ENCODE measurements at places on chromosomes 7 and 10.

- DNase-seq, result no peak
Observed at GRCh38 chr10:38147686-38148085, 53.5 kb downstream of the ZNF37A start.

DNA sequence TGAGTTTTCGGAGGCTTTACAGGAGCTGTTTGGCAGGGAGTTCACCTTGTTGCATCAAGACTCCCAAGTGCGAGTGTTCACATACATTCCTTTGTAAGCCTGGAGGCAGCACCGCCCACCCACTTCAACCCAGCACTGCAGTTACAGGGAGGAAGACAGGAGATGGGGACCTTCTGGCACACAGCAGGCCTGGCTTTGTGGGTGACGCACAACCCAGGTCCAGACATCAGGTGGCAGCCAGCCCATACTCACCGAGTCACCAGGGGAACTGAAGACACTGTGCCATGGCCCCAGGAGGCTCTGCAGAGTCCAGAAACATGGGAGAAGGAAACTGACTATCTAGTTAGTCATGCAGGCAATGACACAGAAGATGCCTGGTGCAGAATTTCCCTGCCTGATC is 305.9 kb upstream of the RNF32 start:
- DNase-seq, result no peak

DNA sequence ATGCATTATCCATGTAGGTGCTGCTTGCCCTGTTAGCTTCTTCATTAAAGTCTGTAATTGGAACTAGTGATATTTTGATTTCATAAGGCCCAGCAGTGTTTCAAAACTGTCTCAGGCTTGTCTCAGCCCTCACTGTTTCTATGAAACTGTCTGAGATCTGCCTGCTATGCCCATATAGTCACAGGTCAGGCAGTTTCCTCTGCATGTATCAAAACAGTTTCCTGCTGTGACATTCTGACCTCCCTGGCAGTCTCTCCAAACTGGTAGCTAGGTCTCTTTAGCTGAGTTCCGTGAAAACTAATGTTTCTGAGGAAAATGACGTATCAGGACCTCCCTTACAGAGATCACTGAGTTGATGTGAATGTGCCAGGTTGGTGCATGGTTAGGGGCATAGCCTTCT is 18.9 kb upstream of the SEMA3D start:
- DNase-seq, result no peak

GRCh38 chr10:77361831-77362230 is 275.8 kb downstream of the KCNMA1 start:
- DNase-seq, result no peak

GRCh38 chr7:152430854-152431253 is 4.9 kb downstream of the KMT2C start:
- no peak for DNase-seq

DNA sequence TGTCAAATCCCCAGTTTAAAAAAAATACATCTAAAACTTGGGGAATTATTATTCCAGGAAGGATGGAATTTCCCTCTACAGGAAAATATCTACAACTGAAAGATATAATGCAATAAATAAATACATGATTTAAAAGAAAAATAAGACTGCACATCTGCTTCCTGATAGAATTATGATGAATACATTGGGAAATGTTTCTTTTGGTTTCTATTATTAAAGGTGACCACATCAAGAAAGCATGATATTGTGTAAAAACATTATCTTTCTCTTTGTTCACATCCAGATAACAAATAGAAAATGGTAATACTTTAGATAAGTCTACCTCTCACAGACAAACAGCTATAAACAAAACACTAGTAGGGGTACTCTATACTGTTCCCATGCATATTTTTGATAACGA is 19.2 kb downstream of the SEMA3D start:
- no peak for DNase-seq

DNA sequence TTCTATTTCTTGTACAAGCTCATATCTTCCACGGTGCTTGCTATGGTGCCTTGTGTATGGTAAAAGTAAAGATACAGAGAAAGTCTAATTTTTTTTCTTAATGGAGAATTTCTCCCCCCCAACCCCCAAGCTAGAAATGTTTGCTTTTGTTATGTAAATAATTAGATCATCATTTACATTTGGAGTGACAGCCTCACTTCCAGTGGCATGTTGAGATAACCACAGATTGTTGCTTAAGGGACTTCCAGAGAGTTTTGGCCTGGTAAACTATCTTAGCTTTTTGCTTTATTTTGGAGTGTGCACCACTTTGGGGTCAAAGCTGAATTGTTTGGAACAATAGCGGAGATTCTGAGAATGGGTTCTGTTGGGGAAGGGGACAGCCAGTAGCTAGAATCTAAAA is 129.7 kb downstream of the ZNF365 start:
- no peak for DNase-seq

GRCh38 chr10:24854256-24854655 is 98.2 kb downstream of the PRTFDC1 start:
- DNase-seq, result no peak

- DNase-seq, result no peak
Observed at GRCh38 chr10:95211606-95212279, 17.7 kb downstream of the ACSM6 start.

GRCh38 chr10:91652364-91652763 is 19.5 kb upstream of the PPP1R3C start:
- no peak for DNase-seq

DNA sequence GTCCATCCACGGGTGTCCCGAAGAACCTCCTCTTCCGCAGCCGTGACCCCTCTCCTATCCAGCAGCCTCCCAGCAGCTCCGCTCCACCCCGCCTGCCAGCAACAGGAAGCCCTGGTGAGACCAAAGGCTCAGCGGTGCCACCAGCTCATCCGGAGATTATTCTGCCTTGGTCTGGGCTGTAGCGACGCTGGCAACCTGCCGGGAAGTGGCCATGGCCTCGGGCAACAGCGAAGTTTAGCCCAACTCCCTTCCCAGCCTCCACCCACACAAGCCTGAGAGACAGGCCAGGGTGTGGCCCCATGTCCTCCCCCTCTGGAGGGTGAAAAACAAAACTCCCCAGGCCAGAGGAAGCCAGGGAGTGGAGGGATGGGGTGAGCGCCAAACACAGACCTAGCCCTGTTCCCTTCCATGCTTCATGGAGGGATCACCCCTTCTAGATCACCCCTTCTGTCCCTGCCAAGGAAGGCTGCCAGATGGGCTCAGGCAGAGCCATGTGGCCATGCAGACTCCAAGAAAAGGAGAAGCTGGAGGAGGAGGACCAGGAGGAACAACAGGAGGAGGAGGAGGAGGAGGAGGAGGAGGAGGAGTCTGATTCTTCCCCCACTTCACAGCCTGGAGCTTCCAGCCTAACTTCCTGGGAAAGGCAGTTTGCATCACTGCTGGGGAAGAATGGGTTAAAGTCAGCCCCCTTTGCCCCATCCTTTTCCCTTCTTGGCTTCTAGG is 918 bp downstream of the CALHM2 start:
- DNase-seq, result no peak

DNA sequence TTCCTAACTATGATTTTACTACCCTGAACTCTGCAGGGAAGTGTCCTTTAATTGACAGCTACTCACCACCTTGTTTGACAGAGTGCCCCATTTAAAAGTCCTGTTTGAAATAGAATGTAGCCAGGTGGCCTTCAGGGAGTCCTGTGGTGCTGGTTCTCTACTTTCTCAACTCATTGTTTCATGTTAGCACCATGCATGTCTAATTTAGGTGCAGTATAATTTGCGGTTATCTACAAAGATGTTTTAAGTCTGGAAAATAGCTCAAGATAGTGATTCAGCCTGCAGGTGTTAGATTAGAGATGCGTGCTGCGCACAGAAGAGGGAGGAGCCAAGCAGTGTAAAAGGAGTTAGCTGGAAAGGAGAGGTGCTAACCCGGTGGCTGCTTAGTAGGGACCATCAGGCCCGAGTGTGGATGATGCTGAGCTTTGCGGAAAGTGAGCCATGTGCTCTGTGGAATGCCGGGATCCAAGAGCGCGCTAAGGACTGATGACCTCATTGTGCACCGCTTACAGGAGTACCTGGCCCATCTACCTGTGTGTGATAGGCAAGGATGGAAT is 1.2 kb downstream of the CCM2 start:
- peak; percentile 73 for DNase-seq

- DNase-seq, result no peak
Observed at GRCh38 chr10:66834802-66835201, 91.0 kb upstream of the LRRTM3 start.

- DNase-seq, result no peak
Observed at GRCh38 chr10:19921300-19922140, 105.3 kb downstream of the PLXDC2 start.

DNA sequence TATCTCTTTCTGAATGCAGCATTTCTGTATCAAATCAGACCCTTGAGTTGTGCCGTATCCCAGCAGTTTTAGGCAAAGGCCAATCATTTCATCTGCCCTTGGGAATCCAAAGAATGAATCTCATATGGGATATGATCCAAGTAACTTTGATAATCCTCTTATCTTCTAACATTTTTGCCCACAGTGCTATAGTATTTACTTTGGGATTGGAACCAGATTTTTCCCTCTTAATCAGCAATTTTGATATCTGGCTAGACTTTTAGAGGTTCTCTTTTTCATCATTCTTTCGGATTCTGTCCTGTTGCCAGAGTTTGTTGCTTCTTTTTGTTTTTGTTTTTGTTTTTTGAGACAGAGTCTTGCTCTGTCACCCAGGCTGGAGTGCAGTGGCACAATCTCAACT is 118.0 kb downstream of the NRF1 start:
- DNase-seq, result no peak

DNA sequence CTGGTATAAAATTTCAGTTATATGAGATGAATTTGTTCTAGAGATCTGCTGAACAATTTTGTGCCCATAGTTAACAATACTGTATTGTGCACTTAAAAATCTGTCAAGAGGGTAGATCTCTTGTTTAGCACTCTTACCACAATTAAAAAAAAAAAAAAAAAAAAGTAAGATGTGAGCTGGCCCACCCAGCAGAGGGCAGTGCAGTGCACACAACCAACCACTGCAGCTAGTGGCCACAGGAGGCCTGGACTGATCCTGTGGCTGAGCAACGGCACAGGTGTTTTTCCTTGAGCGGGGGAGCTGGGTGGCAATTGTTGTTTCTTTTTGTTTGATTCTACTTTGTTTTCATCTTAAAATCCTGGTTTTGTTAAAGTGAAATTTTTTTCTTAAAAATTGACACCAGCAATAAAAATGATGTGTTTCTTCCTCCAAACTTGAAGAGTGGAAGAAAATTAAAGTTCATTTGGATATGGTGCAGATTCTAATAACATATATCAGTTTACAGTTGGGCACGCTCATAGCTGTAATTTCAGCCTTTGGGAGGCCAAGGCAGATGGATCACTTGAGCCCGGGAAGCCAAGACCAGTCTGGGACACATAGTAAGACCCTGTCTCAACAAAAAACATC is 171.1 kb upstream of the TBX20 start:
- DNase-seq, result peak; percentile 15

DNA sequence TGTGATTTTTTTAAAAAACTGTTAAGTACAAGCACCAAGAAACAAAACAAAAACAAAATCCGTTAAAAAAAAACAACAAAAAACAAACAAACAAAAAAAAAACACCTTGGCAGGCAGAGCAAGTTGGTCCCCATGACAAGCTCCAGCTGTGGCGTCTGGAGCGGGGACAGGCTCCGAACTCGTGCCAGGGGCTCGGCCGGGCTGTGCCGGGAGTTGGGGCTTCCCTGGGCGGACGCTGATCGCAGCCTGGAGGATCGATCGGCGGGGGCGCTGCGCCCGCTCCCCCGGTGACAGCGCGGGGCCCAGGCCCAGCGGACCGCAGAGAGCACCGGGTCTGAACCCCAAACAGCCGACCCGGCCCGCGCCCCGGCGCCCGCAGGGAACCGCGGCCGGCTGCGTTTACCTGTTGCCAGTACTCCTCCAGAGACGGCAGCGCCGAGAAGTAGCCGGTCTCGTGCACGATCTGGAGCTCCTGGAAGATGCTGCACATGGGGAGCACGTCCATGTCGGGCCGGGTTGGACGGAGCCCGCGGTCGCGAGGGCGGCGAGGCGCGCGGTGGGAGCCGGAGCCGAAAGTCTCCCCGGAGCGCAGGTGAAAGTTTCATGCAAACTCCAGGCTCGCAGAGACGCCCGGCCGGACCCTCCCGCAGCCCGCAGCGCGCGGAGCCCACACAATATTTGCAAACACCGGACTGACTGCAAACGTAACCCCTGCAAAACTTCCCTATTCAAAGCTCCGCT is at the start of gene KLF6:
KLF6 (minus strand) TSS at position 700 of the 741 bp plus-strand sequence; CDS start at position 505, 195 bp downstream.
- DNase-seq, result no peak

DNA sequence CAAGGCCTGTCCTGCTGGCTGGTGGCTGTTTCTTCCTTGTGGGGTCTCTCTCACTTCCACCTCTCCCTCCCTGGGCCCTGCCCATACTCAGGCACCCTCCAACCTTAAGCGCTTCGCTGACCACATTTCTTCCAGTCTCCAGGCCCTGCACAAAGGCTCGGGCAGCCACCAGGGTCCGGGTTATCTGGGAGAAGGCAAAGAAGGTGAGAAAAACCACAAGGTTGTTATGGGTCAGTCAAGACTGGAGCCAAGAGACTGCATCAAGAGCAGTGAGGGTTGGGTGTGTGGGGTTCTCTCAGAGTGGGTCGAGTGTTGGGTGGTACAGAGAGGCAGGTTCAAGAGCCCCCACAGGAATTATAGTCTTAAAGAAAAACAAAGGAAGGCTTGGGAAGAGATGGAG is 2.6 kb downstream of the GPC2 start:
- DNase-seq, result no peak

GRCh38 chr10:48467669-48468068 is 137.2 kb downstream of the ARHGAP22 start:
- no peak for DNase-seq

- no peak for DNase-seq
Observed at GRCh38 chr7:50450590-50451032, 461 bp upstream of the FIGNL1 start.

GRCh38 chr7:140501966-140502365 is 22.7 kb upstream of the MKRN1 start:
- no peak for DNase-seq

DNA sequence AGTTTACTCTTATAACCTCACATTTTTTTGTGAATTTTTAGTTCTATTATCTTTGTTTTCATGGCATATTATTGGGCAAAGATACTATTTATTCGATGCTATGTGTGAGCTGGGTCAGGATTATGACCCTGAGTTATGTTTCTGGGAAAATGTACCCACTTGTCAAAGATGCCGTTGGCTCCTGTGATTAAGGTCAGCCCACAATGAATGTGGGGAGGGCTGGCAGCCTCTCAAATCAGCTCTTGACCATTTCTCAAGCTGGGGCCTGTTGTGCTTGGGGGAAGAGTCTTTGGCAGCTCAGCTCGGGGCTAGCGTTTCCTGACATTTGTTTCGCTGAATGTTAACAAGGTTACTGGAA is 97.5 kb downstream of the TCF7L2 start:
- no peak for DNase-seq

Data from naive B cell (primary cell).